ENCODE measurements at places on chromosomes 16 and 17. TPM values are rescaled to one million over a fixed set of nuclear protein-coding genes. Genes with fewer than 3 reads are reported as not detected.

DNA sequence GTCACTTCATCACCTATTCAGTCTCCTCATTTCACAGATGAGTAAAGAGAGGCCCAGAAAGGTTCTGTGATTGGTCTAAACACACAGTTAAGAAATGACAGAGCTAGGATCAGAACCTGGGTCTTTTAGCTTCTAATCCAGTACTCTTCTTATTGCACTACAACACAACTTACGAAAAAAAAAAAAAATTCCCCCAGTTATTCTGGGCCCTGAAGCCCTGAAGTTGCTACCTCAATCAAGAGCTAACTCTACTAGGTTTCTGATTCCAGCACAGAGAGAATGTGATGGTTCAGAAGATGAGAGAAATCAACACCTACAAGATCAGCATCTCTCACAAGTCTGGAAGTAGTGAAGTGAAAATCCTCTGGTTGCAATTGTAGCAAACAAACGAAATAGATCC is 37.3 kb downstream of the GRB7 start:
- no peaks in the 10 kb centered on the region for H3K36me3 ChIP-seq
- no peaks in the 10 kb centered on the region for H3K4me1 ChIP-seq
- DNase-seq = no peak
- H3K27ac ChIP-seq = no peak overlapping the region
- H3K27me3 ChIP-seq = peaks cover 14% of the 10 kb centered on the region

GRCh38 chr16:20871258-20871657 is 28.9 kb downstream of the DCUN1D3 start:
- H3K36me3 ChIP-seq = no peaks in the 10 kb centered on the region
- H3K4me3 ChIP-seq = no peak overlapping the region
- DNase-seq = no peak

DNA sequence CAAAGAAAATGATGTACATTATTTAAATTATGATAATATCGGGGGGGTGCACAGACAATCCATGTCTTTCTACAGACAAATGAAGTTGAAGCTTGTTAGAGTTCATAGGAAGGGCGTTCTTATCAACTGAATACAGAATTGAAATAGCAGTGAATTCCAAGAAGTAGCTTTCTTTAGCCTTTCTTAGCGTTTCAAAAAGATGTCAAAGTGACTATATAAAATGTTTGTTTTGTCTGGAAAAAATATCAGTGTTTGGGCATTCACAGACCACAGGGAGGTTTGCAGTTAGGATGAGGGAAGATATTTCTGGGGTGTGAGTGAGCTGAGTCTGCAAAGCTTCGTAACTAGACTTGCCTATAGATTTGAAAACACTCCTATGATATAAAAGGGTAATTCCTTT is 55.0 kb downstream of the STX8 start:
- no peak overlapping the region for H3K27ac ChIP-seq
- peaks cover 5% of the 10 kb centered on the region for H3K4me1 ChIP-seq
- no peak overlapping the region for H3K4me3 ChIP-seq
- no peaks in the 10 kb centered on the region for H3K27me3 ChIP-seq

The RFFL gene
- polyA plus RNA-seq = 9.5 TPM

GRCh38 chr16:11250786-11251524 is 5.0 kb downstream of the SOCS1 start:
- peaks cover 14% of the 10 kb centered on the region for H3K27me3 ChIP-seq
- no peak overlapping the region for H3K27ac ChIP-seq
